ENCODE measurements at places on chromosomes 16 and 17.

GRCh38 chr17:65749479-65749878, 188.0 kb upstream of the AXIN2 start:
- DNase-seq, result no peak

DNA sequence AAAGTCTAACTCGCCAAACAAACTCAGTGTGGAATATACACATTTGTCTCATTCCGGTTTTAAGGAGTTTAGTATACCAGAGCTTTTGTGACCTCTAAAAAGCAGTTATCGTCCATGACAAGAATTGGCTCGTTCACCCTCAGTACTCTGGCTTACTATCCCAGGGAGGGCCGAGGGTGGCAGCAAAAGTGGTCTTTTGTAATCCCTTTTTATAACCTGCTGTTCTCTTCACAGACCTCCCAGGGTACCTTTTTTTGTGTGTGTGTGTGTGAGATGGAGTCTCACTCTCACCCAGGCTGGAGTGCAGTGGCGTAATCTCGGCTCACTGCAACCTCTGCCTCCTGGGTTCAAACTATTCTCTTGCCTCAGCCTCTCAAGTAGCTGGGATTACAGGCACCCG, 8.9 kb downstream of the NMT1 start:
- no peak for DNase-seq

- no peak for DNase-seq
Measured at GRCh38 chr17:72255481-72255880, 134.7 kb downstream of the SOX9 start.

DNA sequence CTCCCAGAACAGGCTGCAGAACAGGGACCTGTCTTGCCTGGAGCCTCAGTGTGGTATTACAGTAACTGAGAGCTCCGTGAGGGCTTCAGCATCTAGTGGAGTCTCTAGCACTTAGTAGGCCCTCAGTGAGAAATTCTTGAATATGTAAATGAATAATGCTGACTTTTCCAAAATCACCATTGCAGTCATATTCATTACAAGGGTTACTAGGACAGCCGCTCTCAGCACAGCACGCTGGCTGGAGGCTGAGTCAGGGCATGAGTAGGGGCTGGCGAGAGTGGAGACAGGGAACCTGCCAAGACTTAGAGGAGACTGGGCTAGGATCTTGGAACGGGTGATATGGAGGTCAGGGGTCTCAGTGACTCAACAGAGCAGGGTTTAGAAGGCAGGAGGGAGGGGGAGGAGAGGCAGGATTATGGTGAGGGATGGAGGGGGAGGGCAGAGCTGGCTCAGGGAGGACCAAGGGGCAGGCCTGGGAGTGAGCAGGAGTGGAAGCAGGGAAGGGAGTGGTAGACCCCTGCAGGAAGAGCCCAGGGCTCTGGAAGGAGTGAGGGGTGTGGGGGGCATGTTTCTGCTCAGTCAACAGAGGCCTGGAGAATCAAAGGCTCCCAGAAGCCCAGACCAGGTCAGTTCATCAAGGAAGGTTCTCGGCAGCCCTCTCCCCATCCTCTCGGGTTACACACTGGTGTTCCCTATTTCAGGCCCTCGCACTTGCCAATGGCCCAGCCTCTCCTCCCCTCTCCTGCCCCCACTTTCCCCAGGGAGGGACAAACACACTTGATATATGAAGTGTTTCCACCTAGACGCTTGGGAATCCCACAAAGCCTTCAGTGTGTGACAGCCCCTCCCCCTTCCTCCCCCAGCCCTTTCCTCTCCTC, 42.3 kb downstream of the FZD2 start:
- DNase-seq, result no peak

DNA sequence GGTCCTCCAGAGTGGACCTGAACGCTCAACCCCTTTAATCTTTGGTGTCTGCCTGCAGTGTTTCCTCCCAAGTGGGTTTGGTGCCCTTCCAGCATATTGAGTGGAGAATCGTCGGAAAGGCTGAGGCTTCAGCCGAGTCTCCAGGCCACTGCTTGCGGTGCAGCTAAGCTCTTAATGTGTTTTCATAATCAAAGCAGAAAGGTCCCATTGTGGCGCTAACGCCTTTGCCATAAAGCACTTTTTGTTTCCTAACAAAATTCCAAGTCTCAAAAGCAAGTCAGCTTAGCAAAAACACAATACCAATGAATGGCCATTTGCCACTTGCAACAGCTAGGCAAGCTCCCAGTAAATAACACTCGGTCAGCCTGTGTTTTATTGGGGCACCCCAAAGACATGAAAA, 57.6 kb downstream of the KSR1 start:
- no peak for DNase-seq

DNA sequence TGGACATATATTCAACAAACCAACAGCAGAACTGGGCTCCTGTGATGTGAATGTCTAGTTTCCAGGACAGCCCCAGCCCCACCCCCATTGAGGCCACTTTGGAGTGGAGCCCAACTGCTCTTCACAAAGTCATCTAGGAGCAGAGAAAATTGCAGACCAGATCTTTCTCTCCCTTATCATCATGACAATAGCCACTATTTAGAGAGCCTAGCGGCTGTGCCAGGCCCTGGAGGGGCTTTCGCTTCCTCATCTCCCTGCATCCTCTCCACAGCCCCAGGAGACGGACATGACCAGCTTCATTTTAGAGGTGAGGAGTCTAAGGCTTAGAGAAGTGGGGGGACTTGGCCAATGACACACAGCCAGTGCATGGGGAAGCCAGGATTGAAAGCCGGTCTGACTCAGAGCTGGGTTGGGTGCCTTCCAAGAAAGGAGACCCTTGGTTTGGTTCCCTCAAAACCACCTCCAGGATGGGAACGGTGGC, 1.4 kb downstream of the PRSS8 start:
- no peak for DNase-seq

DNA sequence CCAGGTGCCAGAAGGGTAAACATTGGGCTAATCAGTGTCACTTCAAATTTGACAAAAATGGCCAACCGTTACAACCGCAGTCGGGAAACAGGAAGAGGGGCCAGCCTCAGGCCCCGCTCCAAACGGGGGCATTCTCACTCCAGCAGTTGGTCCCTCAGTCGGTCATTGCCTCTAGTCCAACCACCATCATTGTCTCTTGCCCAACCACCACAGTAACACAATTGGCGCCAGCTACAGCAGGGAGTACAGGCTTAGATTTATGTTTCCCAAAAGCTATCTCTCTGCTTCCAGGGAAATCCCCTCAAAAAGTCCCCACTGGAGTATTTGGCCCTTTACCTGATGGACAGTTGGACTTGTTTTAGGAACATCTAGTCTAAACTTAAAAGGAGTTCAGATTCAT, 20.3 kb downstream of the ALOX15B start:
- DNase-seq, result no peak

- DNase-seq, result no peak
Measured at GRCh38 chr16:88809068-88809675, 2.6 kb downstream of the APRT start.

GRCh38 chr16:87635541-87636049, 33.3 kb downstream of the JPH3 start:
- DNase-seq, result peak; percentile 65

DNA sequence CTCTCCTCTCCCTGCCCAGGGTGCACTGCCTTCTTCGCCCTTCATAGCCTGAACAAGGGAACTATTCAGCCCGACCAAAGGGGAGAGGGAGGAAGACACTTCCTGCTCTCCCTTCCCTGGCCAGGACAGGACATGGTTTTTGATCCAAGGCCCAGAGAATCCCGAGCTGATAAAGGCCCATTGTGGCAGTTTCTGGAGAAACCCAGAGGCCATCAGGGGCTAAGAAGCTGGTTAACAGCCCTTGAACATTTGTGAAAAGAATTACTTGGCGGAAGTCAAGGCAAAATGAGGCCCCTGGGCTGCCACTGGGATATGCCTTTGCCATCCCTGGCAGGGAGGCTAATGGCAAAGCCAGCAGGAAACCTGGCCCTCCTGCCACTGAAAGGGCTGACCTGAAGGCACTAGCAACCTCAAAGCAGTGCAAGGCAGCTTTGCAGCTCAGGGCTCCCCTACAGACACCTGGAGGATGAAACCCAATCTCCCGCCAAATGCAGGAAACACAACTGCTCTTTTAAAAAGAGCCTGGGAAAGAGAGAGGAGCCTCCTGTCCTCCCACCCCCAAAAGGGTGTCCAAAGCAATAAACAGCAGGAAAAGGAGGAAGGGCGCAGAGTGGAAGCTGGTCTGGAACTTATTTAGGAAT, 12.6 kb downstream of the PHB1 start:
- DNase-seq, result no peak

- DNase-seq, result no peak
Measured at GRCh38 chr16:21563676-21564075, 35.7 kb upstream of the METTL9 start.

DNA sequence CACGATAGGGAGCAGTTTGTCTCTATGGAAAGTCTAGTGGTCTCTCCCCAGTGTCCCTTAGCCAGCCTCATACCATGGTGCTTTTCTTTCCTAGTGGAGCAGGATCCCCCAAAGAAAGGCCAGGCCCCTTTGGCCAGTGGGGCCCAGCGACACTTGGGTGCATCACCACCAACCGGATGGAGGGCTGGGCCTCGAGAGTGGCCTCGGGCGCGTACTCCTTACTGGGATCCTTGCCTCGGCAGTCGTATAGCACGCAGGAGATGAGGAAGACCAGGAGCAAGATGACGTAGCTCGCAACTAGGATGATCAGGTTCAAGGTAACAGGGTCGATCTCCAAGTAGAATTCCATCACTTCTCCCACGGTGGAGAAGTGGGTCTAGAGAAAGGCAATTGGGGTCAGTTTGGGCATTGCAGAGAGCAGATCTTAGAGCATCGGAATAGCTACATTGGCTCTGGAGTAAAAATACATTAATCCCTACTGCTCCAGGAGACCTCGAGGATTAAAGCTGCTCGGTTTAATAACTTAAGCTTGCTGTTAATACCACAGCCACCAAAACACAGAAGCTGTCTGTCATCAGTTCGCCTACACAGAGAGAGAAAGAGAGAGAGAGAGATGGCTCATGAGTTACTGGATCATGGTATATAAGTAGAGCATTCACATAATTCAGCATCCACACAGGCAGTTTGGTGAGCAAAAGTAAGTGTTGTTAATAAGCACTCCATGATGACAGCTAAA, at the start of gene SMIM36:
TSS of gene SMIM36 (minus strand) at position 467 of the 736 bp plus-strand sequence.
- no peak for DNase-seq

- no peak for DNase-seq
Measured at GRCh38 chr16:4701791-4702465, 8.6 kb downstream of the NUDT16L1 start.

- DNase-seq, result no peak
Measured at GRCh38 chr17:81712468-81713003, 452 bp downstream of the SLC25A10 start.

- no peak for DNase-seq
Measured at GRCh38 chr16:69243479-69243878, 56.5 kb downstream of the SNTB2 start.

DNA sequence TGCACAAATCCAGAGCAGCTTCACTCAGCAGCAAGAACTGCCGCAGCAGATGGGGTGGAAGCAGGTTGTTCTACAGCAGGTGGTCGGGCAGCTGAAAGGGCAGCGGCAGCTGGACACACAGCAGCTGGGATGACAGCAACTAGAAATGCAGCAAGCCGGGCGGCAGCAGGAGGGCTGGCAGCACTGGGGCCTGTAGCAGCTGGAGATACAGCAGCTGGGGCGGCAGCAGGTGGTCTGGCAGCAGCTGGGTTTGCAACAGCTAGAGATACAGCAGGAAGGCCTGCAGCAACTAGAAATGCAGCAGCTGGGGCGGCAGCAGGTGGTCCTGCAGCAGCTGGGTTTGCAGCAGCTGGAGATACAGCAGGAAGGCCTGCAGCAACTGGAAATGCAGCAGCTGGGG, 460 bp downstream of the KRTAP4-3 start:
- no peak for DNase-seq

- DNase-seq, result no peak
Measured at GRCh38 chr17:28536532-28537218, 15.7 kb downstream of the UNC119 start.

- no peak for DNase-seq
Measured at GRCh38 chr17:31488264-31488981, 96.9 kb downstream of the RAB11FIP4 start.

DNA sequence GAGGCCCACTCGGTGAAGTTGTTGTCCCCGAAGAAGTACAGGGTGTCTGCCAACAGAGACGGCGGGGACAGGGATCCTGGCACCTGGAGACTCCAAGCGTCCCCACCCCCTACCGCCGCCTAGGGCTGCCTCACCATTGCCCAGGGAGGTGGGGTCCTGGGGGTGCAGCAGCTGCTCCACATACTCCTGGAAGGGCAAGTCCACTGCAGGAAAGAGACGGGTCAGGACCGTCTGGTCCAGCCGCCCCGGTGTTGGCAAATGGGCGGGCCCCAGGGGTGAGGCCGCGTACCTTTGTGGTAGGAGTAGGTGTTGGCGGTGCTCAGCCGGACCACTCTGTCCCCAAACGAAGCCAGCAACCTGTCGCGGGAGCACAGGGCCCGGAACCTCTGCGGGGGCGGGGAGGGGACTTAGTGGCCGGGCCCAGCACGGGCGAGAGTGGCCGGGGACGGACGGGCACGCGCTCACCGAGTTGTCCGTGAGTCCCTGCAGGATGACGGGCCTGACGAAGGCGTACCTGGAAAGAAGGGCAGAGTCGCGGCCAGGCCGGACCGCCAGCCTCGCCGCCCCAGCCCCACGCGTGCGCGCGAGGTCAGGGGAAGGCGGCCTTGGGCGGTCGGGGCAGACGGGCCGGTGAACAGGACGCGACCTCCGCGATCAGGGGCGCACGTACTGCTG, 601 bp downstream of the JMJD8 start:
- DNase-seq, result no peak

DNA sequence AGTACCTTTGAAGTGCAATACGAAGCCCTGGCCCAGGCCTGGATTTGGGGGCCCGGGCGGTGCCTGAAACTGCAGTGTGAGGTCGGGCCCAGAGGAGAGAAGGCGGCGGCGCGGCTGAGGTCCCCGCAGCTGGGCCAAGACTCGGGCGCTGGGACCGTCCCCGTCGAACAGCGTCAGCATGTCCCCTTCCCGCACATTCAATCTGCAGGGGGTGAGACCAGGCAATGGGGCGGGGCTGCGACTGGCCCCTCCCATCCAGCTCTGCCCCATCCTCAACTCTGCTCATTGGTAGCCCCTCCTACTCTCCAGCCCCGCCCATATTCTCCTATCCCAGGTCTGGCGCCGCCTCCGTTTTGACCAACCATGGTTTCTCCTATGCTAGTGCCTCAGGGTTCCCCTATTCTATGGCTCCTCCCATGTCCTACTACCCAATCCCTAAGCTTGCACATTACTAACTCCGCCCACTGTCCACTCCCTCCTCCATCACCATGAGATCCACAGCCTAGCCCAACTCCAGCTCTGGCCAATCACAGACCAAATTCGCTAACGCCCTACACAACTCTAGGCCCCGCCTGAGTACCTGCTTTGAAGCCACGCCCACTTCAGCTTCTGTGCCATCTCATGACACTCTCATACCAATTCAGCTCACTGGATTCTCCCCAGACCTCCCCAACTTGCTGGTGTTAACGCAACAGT, 14.4 kb upstream of the CDIPT start:
- DNase-seq, result peak; percentile 61

DNA sequence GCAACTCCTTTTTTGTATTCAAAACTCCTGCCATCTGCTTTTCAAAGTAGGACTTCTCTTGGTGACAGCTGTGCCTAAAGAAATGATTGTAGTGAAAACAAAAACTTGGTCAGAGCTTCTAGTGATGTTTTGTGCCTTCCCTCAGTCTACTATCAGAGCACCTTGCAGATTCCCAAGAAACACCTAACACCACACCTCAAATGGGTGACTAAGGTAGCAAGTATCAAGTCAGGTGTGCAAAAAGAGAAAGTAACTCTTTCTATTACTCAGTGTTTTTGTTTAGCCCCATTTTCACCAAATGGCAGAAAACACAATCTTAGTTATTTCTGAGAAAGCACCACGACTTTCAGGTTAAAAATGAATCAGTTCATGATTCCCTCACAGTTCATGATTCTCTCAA, 2.0 kb upstream of the PMFBP1 start:
- DNase-seq, result no peak

- DNase-seq, result no peak
Measured at GRCh38 chr17:6495450-6496115, 51.3 kb downstream of the PIMREG start.
